ENCODE measurements at places on chromosomes 12 and 14.

GRCh38 chr12:28951935-28952334 lies 197.1 kb upstream of the FAR2 start:
- DNase-seq, result no peak

GRCh38 chr14:95222151-95222631 lies 64.9 kb upstream of the DICER1 start:
- DNase-seq, result peak; percentile 92

GRCh38 chr12:2783936-2784600 lies 10.7 kb upstream of the FKBP4 start:
- DNase-seq, result peak; percentile 86

DNA sequence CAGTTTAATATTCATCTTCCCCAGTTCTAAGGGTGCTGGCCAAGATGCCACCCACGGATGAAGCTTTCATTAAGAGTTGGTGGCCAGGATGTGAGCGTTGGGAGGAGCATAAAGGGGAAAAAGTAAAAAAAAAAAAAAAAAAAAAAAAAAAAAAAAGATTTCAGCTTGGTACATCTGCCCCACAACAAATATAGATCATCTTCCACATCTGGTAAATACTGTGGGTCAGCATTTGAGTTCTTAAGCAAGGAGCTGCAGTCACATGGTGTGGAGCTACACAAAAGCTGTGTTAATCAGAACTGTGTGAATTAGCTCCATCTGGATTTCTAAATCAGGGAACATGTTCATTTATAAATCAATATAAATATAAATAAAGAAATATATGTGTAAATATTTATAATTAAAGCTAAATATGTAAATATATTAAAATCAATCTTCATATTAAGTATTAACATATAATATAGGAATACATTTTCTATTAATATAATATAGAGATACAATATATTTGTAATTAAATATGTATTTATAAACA lies 262.3 kb downstream of the NUAK1 start:
- no peak for DNase-seq

Measured in muscle of back (tissue), 13 donors.